ENCODE measurements at places on chromosomes 1 and 21. TPM values are rescaled to one million over a fixed set of nuclear protein-coding genes. Genes with fewer than 3 reads are reported as not detected.
A peak's percentile ranks its signal among the peaks of the same experiment; 100 is the strongest.

The PADI4 gene
- total RNA-seq = not detected

The FMO1 gene
- not detected for total RNA-seq

The SH2D5 gene
- 3.2 TPM for total RNA-seq

The NHLH1 gene
- total RNA-seq = 10.6 TPM

The KLHDC8A gene
- total RNA-seq = 46.7 TPM

The STK40 gene
- total RNA-seq = 80.1 TPM

GRCh38 chr1:151579436-151580225, 32.2 kb upstream of the SNX27 start:
- H3K4me3 ChIP-seq = no peak overlapping the region
- H3K4me1 ChIP-seq = no peaks in the 10 kb centered on the region
- no peaks in the 10 kb centered on the region for H3K27me3 ChIP-seq
- DNase-seq = no peak

DNA sequence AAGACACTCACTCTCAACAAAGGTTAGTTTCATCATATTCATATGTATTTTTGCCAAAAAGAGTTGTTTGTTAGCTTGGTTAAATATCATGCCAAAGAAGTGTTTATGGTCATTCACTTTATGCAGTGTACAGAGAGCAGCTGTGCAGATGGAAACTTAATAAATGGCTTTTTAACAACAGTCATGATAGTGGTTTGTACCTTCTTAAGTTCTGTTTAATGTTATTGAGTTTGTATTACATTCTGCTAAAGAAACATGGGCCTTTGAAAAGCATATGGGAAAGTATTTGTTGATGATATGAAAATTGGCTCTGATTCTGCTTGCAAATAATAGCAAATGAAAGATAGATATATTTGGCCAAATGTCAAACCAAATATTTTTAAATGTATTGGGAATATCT, 607.3 kb downstream of the NCAM2 start:
- DNase-seq = no peak
- H3K4me3 ChIP-seq = no peak overlapping the region
- H3K27ac ChIP-seq = no peak overlapping the region
- no peaks in the 10 kb centered on the region for H3K4me1 ChIP-seq
- H3K27me3 ChIP-seq = no peaks in the 10 kb centered on the region

DNA sequence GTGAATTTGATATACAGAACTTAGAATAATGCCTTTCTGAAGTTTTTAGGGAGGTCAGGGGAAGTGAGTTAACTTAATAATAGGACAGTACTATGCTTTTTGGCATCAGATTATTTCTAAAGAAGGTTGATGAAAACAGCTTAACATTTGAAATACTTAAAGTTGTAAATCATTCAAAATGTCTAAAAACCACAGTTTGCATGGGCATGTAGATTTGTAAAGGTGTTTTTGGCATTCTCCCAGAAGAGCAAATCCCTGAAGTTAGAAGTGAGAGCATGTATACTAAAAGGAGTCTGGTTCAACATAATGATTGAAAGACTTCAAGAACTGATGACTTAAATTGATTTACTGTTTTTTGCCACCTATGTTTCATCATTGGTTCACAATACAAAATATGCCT, 6.7 kb downstream of the DR1 start:
- DNase-seq = no peak
- H3K36me3 ChIP-seq = peaks cover 8% of the 10 kb centered on the region
- peaks cover 31% of the 10 kb centered on the region for H3K4me1 ChIP-seq
- H3K27me3 ChIP-seq = no peaks in the 10 kb centered on the region

GRCh38 chr1:220884109-220884980, 5.1 kb downstream of the HLX start:
- peak overlapping the region; percentile 61 for H3K4me3 ChIP-seq
- peaks cover 24% of the 10 kb centered on the region for H3K4me1 ChIP-seq
- peak; percentile 50 for DNase-seq
- peak overlapping the region; percentile 40 for H3K27ac ChIP-seq
- peaks cover 99% of the 10 kb centered on the region for H3K27me3 ChIP-seq

- no peaks in the 10 kb centered on the region for H3K27me3 ChIP-seq
- H3K36me3 ChIP-seq = peaks cover 8% of the 10 kb centered on the region
- no peak overlapping the region for H3K4me3 ChIP-seq
- no peak overlapping the region for H3K27ac ChIP-seq
- DNase-seq = no peak
Measured at GRCh38 chr21:28762357-28762735, 230.3 kb downstream of the LTN1 start.

DNA sequence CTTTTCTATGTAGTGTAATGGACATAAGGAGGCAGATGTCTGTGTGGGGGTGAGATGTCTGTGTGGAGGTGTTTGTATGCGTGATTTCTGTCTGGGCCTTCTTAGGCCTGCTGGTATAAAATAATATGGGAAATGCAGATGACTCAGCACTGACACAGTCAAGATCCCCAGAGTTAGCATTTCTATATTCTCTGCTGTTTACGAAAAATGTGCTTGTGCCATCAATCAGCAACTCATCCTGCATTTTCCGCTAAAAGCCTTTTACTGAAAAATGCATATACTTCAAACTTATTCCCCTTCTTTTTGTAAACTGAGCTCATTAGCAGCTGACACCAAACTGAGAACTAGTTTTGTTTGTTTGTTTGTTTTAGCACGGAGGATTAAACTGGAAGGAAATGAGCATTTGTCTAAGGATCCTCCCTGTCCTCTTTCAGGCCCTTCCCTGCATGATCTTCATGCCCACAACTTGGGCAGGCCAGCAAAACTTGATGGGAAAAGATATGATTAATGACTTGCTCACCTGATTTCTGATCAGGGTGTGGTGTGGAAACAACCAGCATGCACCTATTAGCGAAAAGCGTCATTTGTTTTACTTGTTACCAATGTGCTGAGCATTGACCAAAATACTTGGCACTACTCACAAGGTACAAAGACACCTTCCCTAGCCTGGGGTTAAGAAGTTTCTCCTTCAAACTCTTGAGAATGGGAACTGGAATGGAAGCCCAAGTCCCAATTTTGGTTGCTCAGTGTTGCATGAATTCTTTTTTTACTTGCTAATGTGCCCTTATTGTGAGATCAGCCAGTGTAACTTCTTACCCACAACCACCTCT, 77.4 kb downstream of the NDUFS5 start:
- H3K36me3 ChIP-seq = no peaks in the 10 kb centered on the region
- DNase-seq = no peak
- H3K4me3 ChIP-seq = peak overlapping the region; percentile 87
- peaks cover 33% of the 10 kb centered on the region for H3K4me1 ChIP-seq
- peak overlapping the region; percentile 89 for H3K27ac ChIP-seq

- H3K4me1 ChIP-seq = peaks cover 7% of the 10 kb centered on the region
- no peak for DNase-seq
- H3K27ac ChIP-seq = peak overlapping the region; percentile 54
Measured at GRCh38 chr1:17045634-17046333, 8.0 kb downstream of the SDHB start.

- peak overlapping the region; percentile 28 for H3K27ac ChIP-seq
- peaks cover 78% of the 10 kb centered on the region for H3K4me1 ChIP-seq
- DNase-seq = no peak
Measured at GRCh38 chr1:110346690-110347089, 7.5 kb downstream of the RBM15 start.

- no peaks in the 10 kb centered on the region for H3K27me3 ChIP-seq
- no peak for DNase-seq
- no peak overlapping the region for H3K27ac ChIP-seq
- H3K36me3 ChIP-seq = no peaks in the 10 kb centered on the region
- peaks cover 14% of the 10 kb centered on the region for H3K4me1 ChIP-seq
Measured at GRCh38 chr21:35275776-35276175, 226.7 kb upstream of the RUNX1 start.

DNA sequence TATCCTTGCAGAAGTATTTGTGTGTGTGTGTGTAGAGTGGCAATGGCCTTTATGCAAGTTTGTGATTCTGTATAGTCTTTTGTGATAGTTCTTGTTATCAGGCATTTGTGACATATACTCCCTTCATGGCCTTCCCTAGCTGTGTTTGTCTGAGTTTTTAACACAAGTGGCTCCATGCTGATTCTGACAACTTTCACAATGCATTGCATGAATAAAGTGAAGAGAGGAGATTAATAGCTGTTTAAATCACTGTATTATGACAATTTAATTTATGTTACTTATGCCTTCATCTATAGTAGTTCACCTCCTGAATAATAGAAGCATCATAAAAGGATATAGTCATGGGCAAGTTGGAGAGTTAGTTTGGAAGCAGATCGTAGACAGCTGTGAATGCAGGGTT, 17.2 kb upstream of the MCOLN3 start:
- H3K36me3 ChIP-seq = no peaks in the 10 kb centered on the region
- H3K4me1 ChIP-seq = peaks cover 11% of the 10 kb centered on the region
- no peak overlapping the region for H3K27ac ChIP-seq
- DNase-seq = no peak
- peaks cover 3% of the 10 kb centered on the region for H3K27me3 ChIP-seq
- no peak overlapping the region for H3K4me3 ChIP-seq

GRCh38 chr1:22798083-22798482, 87.4 kb downstream of the EPHB2 start:
- H3K36me3 ChIP-seq = no peaks in the 10 kb centered on the region
- H3K27ac ChIP-seq = peak overlapping the region; percentile 10
- no peak for DNase-seq
- H3K4me3 ChIP-seq = no peak overlapping the region
- no peaks in the 10 kb centered on the region for H3K27me3 ChIP-seq

- H3K27ac ChIP-seq = no peak overlapping the region
- no peaks in the 10 kb centered on the region for H3K4me1 ChIP-seq
- H3K27me3 ChIP-seq = no peaks in the 10 kb centered on the region
- DNase-seq = no peak
- no peak overlapping the region for H3K4me3 ChIP-seq
Measured at GRCh38 chr1:71465093-71465492, 384.3 kb upstream of the ZRANB2 start.

GRCh38 chr1:217910791-217911320, 279.7 kb downstream of the SPATA17 start:
- no peak overlapping the region for H3K4me3 ChIP-seq
- no peak overlapping the region for H3K27ac ChIP-seq
- H3K4me1 ChIP-seq = peaks cover 17% of the 10 kb centered on the region

- DNase-seq = no peak
- no peaks in the 10 kb centered on the region for H3K36me3 ChIP-seq
- no peak overlapping the region for H3K27ac ChIP-seq
- H3K4me1 ChIP-seq = peaks cover 35% of the 10 kb centered on the region
- no peaks in the 10 kb centered on the region for H3K27me3 ChIP-seq
- no peak overlapping the region for H3K4me3 ChIP-seq
Measured at GRCh38 chr1:21257431-21258135, 32.7 kb downstream of the ECE1 start.

All from neural crest cell (in vitro differentiated cells).